ENCODE measurements at places on chromosomes 16 and 17.

DNA sequence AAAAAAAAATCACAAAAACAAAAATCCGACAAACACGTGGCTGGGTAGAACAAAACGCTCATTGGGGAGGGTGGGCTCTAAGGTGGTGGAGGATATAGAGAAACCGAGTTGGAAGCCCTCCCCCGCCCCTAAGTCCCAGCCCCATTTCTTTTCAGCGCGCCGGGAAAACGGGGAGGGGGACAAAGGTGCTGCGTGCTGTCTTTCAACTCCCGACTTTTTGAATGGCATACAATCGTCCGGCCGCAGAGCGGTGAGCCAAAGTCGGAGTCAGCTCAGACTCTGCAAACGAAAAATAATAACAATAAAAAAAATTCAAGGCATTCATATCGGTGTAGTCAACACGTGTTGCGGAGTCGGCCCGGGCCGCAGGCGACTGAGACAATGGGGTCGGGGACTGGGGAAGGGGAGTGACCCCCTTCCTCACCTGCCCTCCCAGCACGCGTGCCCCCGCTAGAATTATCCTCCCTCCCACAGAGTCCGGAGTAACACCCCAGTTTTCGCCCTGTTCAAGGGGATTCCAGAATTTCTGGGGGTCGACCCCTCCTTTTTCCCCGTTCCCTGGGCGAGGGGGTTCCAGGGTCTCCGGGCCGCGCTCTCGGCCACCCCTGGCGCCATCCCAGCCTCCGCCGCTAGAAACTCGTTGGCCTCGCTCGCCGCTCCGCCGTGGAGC lies 1.7 kb upstream of the IGF2BP1 start:
- DNase-seq, result no peak

DNA sequence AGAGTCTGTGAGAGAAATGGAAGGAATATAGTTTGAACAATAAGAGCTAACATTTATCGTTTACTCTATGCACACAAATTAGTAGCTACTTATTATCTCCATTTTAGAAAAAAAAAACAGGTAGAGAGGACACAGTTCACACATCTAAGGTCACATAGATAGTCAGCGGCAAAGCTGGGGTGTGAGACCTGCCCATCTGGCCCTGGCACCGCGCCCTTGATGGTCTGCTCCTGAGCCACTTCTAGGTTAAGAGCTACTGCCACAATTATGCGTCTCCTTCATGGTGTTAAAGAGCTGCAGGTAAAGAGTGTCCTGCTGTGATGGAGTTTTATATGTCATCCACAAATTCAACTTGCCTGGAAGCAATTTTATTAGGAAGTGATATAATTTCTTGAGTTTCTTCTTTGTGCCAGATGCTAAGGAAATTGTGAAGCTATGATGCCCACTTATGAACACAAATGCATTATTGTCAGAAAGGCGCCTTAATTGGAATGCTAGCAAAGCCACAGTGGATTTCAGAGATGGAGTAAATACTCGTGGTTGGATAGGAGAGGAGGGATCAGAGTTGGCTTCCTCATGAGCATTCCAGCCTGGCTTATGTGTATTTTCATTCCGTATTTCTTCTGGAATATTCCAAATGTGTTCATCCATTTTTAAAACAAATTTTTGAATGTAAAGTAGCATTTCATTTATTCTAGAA lies 21.3 kb upstream of the MFSD6L start:
- DNase-seq, result no peak

DNA sequence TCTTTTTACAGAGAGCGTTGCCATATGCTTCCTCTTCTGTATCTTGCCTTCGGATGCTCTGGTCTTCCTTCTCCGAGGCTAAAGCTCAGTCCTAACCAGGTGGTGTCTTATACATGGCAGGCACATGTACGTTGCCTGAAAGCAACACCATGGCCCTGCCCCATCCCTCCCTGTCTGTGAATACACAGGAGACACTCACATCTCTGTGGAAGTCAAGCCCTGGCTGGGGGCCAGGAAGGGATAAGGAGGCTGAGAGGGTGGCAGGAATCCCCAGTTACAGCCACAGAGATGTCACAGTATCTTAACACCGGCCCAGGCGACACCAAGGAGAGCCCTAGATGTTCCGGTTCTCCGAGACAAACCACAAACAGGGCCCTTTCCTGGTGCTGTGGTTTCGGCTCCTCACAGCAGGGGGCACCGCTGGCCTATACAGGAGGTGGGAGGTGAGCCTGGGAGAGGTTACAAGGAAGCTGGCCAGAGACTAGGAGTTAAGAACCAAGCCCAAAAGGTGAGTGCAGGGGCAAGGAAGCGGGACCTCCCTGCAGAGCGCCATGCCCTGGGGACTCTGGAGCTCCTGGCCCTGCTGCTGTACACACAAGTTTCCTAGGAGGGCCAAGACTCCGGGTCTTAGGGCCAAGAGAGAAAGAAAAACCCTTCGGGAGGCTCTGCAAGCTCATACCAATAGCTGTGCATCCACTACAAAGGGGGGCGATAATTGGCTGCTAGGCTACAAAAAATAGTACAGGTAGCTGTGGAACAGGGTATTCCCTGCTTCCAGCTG lies 41.7 kb downstream of the SRL start:
- no peak for DNase-seq

GRCh38 chr17:27819145-27819544 lies 18.8 kb upstream of the NOS2 start:
- DNase-seq, result no peak

DNA sequence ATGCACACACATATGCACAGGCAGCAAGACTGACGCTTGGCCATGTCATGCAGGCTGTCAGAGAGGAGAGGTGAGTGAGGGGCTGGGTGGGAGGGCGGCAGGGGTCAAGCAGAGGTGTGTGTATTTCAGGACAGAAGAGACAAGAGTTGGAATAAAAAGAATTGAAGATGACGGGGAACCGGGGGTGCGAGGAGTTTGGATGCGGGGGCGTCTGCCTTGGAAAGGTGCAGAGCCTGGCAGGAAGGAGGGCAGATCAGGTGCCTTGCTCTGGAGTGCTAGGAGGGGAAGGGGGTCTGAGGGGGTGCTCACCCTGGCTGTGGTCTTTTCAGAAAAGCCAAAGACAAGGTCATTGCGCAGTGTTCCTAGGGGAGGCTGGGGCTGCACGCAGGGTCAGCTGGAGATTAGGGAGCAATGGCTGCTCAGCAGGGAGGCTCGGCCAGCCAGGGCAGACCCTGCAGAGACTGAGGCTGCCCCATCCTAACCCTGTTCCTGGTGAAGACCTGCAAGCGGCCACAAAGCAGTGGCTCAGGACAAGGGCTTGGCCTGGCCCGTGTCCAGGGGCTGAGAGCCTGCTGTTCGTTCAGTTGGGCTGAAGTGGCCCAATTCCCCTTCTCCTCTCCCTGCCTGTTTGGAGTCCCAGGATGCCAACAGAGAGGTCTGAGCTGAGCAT lies 23.7 kb upstream of the CBX4 start:
- DNase-seq, result no peak

DNA sequence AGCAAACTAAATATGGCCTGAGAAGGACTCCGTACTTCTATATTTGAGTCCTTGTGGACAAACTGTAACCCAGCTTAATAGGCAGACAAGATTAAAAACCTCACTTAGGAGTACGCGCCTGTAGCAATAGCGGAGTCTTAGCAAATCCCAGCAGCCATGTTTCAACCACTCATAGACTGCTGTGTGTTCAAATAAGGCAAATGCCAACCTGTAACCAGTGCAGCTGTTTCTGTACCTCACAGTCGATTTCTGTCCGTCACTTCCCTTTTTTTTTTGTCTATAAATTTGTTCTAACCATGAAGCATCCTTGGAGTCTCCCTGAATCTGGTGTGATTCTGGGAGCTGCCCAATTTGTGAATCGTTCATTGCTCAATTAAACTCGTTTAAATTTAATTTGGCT lies 30.2 kb downstream of the TANC2 start:
- DNase-seq, result no peak

- peak; percentile 63 for DNase-seq
These were observed 470 bp downstream of the MLYCD start for GRCh38 chr16:83899272-83899897.

DNA sequence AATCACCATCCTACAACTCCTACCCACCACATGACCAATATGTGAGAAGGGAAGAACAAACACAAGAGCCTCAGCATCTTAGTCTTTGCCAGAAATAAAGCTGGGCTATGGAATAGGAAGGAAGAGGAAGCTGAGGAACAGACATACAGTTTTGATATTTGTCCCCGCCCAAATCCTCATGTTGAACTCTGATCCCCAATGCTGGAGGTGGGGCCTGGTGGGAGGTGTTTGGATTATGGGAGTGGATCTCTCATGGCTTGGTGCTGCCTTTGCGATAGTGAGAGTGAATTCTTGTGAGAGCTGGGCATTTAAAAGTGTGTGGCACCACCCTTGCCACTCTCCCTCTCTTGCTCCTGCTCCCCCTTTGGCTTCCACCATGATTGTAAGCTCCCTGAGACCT lies 52.4 kb upstream of the NLK start:
- DNase-seq, result no peak

- no peak for DNase-seq
These were observed 1.5 kb downstream of the LIMD2 start for GRCh38 chr17:63698381-63698885.

DNA sequence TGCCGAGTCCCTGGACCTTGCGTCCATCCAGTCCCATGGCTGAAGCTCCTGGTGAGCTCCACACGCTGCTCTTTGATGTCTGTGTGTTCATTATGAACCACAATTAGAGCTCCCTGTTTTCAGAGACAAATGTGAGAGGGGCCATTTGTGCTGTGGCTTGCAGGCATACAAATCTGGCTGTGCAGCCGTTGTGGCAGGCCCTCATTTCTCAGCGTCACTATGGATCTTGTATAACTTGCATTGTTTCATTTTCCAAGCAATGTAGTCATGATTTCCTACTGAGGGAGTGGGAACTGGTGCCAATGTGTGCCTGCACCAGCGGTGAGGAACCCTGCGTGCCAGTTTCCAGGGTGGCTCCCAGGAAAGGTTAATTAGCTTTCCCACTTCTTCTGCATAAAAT lies 542.6 kb downstream of the TMEM114 start:
- no peak for DNase-seq

DNA sequence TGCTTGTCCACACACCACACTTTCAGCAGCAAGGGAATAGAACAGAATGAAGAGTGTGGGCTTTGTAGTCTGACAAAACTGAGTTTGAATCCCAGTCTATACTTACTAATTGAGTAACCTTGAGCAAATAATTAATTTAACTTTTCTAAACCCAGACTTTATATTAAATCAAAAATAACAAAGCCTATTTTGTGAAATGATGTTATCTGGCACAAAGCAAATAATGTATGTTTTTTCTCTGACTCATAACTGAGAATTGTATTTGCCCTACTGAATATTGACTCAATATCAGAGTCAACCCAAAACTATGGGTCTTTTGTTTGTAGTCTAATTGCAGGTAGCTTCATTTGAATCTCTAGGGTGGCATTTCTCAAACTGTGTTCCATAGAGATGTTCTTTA lies 77.9 kb upstream of the TANC2 start:
- DNase-seq, result no peak

DNA sequence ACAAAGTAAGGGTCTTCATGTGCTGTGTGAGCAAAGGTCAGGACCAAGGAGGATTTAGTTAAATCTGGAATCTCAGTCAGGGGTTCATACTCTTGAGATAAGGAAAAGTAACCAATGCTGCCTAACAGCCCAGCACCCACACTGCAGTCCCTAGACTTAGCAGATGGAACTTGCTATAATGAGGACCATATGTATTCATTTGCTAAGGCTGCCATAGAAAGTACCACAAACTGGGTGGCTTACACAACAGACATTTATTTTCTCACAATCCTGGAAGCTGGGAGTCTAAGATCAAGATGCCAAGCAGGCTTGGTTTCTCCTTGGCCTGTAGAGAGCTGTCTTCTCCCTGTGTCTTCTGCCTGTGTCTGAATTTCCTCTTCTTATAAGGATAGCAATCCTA lies 20.8 kb downstream of the ZP2 start:
- no peak for DNase-seq

- no peak for DNase-seq
These were observed 2.0 kb upstream of the CCL11 start for GRCh38 chr17:34283571-34283970.

DNA sequence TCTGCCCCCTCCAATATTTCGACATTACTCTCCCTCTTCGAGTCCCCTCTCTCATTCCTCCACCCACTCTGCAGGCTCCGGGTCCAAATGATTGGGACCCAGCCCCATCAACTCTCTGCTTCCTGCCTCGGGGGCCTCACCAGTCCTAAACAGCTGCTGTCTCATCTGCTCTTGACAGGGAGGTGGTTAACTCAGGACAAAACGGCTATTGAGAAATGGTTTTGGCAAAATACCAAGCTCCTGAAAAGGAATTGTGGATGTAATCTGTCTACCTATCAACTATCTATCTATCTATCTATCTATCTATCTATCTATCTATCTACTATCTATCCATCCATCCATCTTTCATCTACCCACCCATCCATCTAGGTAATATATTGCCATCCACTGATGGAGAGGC lies 2.2 kb downstream of the CD300H start:
- DNase-seq, result no peak

DNA sequence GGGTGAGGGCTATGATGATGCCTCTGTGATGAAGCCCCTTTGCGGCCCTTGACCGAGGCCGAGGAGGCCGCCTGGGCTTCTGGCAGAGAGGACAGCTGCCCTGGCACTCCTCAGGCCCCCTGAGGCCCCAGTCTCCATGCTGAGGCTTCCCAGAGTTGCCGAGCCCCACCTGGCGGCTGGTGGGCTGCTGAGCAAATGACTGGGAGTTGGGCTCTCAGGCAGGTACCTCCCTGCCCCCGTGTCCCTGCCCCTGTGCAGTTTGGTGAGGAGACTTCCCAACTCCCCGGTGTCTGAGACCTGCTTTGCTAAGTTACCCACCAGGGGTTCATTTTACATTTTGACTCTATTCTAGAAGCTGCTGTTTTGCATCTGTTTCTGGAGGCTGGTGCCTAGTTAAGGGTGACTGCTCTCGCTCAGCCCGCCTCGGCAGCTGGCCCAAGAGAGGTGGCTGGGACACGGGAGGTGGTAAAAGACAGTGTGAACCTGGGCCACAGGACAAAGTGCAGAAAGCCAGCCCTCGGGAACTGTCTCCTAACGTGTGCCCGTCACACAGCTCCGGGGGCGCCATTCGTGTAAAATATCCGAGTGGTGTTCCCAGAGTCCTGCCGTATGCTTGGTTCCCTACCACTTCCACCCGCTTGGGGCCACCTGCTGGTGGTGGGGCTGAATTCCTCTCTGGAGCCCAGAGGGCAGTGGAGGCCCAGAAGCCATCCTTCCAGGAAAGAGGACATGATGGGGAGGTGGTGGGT lies 134.5 kb downstream of the RAB11FIP4 start:
- DNase-seq, result no peak

GRCh38 chr17:72380737-72381136 lies 259.9 kb downstream of the SOX9 start:
- no peak for DNase-seq
